ENCODE measurements at places on chromosomes 1 and 21.
A peak's percentile ranks its signal among the peaks of the same experiment; 100 is the strongest.

GRCh38 chr1:216111842-216112241, 311.4 kb downstream of the USH2A start:
- no peak for DNase-seq

GRCh38 chr21:28936036-28936435, 56.6 kb downstream of the LTN1 start:
- DNase-seq = no peak

DNA sequence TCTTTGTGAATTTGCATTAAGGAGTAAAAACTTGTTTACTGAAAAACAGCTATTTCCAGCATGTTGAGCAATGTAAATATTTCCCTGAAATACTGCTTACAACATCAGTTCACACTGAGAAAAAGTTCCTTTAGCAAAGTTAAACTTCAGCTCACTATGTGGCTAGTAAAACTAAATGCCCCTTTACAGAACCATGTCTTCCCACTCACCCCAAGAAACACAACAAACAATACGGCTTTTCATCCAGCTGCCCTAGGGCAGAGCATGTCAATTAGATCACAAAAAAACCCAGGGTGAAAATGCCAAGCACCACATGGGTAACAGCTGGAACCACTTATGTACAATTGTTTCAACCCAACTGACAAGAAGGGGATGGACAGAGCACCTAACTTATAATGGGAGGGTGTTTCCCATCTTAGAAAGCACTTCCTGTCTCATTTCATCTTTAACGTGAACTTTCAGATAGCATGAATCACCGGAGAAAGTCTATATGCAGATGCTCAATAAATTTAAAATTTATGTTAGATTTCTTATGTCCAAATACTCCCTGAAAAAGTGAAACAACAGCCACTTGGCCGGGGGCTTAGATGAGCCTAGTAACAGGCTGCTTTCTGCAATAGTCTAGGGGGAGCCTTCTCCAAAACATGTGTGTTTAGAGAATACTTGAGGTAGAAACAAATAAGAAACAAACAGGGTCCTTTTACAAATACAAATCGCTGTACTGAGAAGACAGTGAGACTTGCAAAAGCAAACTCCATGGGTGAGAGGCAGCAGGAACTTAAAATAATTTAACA, 6.6 kb downstream of the NID1 start:
- DNase-seq = peak; percentile 15

- no peak for DNase-seq
Observed at GRCh38 chr1:197269053-197269452, 1.0 kb downstream of the CRB1 start.

GRCh38 chr1:29171089-29171488, 10.6 kb downstream of the SRSF4 start:
- no peak for DNase-seq

GRCh38 chr1:2400950-2401649, 9.5 kb downstream of the RER1 start:
- DNase-seq = no peak

DNA sequence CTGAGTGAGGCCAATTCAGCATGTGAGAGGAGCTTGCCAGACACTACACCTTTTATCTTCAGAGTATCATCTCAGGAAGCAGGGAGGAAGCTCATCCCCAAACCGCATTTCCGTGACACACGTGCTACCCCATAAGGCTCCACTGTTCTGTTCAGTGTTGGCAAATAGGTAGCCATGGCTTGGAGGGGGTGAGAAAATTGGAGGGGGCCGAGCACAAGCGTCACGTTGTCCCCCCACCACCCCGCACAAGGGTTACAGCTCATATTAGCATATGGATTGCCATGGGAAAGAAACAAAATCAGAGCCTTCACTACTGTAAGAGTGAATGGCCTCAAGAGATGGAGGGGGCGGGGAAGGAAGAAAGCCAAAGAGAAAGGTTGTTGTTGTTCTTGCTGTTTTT, 46.7 kb downstream of the OLIG1 start:
- no peak for DNase-seq

- DNase-seq = no peak
Observed at GRCh38 chr1:22941257-22941656, 31.4 kb downstream of the LACTBL1 start.

DNA sequence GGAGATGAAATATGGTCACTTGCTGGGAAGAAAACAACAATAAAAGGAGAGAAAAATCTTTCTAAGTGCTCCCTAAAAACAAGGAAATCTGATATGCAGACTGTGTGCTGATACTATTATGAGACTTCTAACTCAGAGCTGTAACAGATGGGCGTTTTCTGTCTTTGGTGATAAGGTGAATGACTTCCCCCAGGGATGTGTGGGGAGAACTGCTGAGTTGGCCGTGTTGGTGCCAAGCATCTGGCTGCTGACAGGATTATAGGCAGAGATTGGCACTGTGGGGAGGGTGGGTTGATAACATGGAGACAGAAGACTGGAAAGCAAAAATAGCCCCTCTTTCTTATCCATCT, 438.5 kb upstream of the PLXNA2 start:
- DNase-seq = no peak

DNA sequence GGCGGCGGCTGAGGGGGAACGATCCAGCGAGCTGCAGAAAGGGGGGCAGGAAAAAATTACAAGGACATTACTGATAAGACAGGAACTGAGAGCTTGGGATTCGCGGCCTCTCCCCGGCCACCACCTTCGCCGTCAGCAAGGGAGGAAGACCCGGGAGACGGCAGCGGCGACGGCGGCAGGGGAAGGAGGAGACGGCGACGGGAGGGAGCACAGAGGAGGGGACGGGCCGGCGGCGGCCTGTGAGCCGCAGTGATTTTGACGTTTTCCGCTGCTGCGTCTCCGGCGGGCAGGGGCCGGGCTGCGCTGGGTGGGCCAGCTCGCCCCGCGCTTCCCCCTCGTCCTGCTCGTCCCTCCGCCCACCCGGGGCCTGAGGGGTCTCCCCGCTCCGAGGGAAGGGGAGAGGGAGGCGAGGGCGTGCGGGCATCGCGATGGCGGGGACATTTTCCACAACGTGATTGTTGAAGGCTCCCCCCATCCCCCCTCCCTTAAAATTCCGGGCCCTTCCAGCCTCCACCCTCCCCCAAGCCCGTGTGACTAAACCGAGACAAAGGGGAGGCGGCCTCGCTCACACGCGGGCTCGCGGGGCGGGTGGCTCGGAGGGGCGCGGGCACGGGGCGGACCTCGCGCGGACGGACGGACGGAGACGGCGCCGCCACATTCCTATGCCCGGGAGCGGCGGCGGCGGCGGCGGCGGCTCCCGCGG, 407 bp downstream of the CAMSAP2 start:
- peak; percentile 41 for DNase-seq

GRCh38 chr1:225479996-225480720, 52.3 kb upstream of the LBR start:
- DNase-seq = no peak

GRCh38 chr1:47502746-47503370, 65.0 kb downstream of the FOXD2 start:
- DNase-seq = no peak

- DNase-seq = peak; percentile 45
Observed at GRCh38 chr1:62144238-62144831, 50.3 kb upstream of the L1TD1 start.

- DNase-seq = no peak
Observed at GRCh38 chr1:58764294-58764978, 19.4 kb downstream of the JUN start.

- no peak for DNase-seq
Observed at GRCh38 chr1:28136922-28137613, 39.4 kb downstream of the PTAFR start.

GRCh38 chr1:223721658-223722607, 9.6 kb downstream of the CAPN2 start:
- DNase-seq = no peak

DNA sequence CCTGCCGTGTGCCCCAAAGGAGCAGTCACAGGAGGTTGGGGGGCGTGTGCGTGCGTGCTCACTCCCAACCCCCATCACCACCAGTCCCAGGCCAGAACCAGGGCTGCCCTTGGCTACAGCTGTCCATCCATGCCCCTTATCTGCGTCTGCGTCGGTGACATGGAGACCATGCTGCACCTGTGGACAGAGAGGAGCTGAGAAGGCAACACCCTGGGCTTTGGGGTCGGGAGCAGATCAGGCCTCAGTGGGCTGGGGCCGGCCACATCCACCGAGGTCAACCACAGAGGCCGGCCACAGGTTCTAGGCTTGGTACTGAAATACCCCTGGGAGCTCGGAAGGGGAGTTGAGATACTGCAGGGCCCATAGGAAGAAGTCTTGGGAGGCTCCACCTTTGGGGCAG, 23.5 kb downstream of the COL6A1 start:
- DNase-seq = no peak

DNA sequence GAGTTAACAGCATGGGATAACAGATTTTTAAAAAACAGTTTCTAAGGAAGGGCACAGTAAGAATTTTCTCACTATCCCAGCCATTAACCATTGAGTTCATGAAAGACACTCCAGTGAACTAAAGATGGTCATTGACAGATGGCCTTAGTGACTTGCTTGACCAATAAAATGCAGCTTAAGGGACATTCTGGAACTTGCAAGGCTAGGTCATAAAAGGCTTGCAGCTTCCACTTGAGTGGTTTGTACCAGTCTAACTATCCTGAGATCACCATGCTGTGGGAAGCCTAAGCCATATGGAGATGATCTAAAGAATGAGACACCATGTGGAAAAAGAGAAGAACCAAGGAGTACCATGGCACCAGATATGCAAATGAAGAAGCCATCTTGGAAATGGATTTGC, 37.9 kb upstream of the MUTYH start:
- no peak for DNase-seq

DNA sequence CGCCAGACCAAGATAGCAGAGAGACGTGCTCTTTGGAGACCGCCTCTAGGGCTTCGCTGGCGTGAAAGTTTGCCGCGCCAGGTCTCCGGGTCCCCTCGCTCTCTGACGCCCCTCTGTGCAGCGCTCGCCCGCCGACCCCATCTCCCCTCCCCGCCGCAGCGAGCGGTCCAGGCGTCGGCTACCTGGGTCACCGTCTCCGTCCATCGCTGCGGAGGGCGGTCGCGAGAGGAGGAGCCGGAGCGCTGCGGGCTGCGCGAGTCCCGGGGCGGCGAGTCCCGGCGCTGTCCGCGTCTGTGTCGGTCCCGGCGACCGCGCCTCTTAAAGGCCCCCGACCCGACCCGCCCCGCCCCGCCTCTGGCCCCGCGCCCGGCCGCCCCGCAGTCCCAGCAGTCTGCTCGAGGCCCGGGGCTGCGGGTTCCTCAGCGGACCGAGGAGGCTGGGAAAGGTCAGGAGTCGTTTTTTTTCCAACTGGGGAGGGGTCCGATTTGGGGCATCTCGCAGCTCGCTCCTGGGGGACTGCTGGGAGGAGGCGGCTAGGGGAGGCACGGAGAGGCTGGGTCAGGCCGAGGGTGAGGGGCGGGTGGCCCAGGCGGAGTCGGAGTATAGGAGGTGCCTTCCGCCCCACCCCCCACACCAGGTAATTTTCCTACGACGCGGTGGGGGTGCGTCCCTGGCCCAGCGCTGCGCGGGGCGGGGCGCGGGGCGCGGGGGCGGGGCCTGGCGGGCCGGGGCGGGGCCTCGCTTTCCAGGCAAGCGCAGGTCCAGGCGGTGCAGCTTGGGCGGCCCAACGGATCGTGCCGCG, at the start of the genes FBXO2 and FBXO44:
TSS of gene FBXO2 (minus strand) at position 293 of the 802 bp plus-strand sequence. CDS start at position 204, 89 bp downstream.
TSS of gene FBXO44 (plus strand) at position 741 of the 802 bp plus-strand sequence. CDS start 959 bp downstream, outside the sequence.
- DNase-seq = peak; percentile 41

- no peak for DNase-seq
Observed at GRCh38 chr1:24450316-24450715, 34.7 kb downstream of the NIPAL3 start.

GRCh38 chr1:155167166-155168104, 5.7 kb downstream of the KRTCAP2 start:
- DNase-seq = peak; percentile 89

GRCh38 chr1:39657923-39658485, 13.9 kb downstream of the NT5C1A start:
- peak; percentile 85 for DNase-seq

DNA sequence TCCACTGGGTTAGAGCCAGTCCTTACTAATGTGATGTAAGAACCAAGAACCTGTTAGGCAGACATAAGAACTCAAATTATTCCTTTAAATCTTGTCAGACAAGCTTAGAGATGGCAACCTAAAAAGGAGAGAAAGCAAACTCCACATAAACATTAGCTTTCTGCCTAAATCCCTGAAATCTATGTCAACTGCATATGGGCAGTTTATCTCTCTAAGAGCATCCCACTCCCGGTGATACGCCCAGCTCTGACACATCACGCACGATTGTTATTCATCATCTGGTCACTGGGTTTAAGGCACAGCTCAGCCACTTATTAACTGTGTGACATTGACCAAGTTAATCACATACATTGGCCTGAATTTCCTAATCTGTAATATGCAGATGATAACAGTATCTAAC, 323.7 kb downstream of the HHIPL2 start:
- no peak for DNase-seq

DNA sequence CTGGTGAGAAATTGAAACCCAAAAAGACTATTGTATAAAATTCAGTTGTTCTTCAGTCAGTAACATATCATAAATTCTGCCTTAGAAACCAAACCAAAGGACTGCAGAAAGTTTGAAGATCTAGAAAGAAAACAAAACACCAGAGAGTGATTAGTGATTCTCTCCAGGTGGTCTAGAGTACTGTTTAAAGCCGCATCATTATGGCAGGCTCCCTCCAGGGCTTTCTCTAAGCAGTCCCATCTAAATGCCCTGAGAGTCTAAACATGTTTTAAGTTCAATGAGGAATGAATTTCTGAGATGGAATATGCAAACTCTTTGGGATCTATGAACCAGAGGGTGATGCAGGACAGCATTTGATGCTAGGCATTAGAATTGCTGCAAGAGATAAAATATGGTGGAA, 100.9 kb upstream of the ST6GALNAC5 start:
- no peak for DNase-seq

DNA sequence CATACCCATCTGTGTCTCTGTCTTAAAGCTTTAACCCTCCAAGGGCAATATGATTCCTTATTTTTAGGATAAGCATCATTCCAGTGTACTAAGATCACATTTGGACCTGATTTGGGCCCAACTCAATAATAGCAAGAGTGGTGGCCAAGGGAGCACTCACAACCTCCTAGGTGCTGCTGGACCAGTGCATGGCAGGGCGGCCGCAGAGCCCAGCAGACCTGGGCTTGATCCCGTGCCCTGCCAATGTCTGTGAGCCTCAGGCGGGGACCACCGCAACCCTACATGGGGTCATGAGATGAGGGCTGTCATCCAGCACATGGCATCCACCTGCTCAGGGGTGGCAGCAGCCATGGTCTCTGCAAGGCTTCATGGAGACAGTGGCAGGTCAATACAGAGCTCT, 201.8 kb upstream of the TMEM51 start:
- no peak for DNase-seq

DNA sequence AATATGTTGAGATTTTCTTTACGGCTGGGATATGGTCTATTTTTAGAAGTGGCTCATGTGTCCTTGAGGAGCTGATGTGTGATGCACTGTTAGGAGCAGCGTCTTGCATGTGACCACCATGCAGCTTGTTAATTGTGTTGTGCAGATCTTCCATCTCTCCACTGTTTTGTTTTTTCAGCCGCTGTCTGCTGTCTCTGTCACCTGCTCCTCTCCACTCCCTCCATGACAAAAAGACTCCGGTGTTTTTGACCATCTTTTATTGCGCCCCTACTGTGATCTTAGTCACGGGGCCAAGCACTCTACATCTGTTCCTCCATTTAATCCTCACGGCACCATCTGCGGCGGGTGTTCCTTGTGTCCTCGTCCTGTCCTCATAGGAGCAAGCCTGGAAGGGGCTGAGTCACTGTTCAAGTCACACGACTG, 51.8 kb downstream of the ADARB1 start:
- no peak for DNase-seq

GRCh38 chr1:39272027-39272797, 67.7 kb downstream of the MACF1 start:
- DNase-seq = peak; percentile 71

GRCh38 chr21:36320421-36321324, 676 bp downstream of the MORC3 start:
- DNase-seq = peak; percentile 76

GRCh38 chr1:166905900-166906299, 29.8 kb upstream of the TADA1 start:
- DNase-seq = peak; percentile 56
